ENCODE measurements at places on chromosomes 11 and 22. TPM values are rescaled to one million over a fixed set of nuclear protein-coding genes. Genes with fewer than 3 reads are reported as not detected.

DNA sequence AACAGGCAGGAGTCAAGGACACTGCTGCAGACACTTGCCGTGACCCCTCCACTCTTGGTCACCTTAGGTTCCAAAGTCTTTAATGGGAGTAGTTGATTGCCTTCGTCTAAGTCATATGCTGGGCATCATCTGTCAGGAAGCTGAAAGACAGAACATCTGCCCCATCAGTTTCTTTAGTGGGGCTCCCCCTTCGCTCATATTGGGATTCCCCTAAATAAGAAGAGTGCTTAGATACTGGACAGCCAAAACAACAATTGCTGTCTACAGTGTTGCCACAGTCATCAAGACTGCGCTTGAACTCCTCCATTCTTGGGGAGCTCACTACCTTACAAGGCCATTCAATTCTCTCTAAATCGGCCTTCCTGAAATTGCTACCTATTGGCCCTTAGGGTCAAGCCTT lies 58.5 kb downstream of the UBASH3B start:
- no peak for DNase-seq

DNA sequence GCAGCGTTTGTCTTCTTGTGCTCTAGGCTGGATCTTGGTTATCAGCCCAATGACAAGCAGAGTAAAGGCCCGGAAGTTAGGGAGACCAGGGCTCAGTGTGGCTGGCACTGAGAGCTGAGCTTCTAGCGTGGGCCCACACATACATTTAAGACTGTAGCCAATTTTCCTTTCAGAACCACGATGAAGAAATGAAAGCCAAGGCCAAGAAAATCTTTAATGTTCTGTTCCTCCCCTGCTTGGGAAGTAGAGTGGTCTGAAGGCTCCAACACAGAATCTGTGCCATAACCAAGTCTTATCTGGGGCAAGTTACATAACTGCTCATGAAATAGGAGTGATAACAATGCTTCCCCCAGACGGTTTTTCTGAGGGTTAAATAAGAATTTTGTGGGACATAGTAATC lies 4.7 kb upstream of the ST3GAL4 start:
- DNase-seq = no peak

- DNase-seq = no peak
Observed at GRCh38 chr22:41831383-41831782, 1.5 kb upstream of the SREBF2 start.

DNA sequence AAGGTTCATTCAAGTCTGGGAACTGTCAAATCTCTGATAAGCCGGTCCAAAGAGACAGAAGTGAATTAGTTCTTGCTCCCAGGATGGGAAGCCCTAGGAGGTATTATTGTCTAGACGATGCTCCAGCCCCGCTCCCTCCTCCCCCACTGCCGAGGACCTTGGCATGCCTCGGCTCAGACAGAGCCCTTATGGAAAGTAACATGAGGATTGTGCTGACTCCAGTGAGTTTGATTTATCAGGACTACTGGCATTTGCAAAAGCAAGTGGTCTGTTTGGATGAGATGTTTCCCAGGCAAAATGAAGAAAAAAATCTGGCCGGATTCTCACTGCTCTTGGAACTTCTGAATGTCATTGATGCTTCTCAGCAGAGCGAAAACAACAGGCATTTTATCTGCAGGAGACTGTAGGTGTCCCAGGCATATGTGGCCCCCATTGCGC lies 341.0 kb downstream of the ETS1 start:
- no peak for DNase-seq

NPAS4 gene
- total RNA-seq = 1.2 TPM

DNA sequence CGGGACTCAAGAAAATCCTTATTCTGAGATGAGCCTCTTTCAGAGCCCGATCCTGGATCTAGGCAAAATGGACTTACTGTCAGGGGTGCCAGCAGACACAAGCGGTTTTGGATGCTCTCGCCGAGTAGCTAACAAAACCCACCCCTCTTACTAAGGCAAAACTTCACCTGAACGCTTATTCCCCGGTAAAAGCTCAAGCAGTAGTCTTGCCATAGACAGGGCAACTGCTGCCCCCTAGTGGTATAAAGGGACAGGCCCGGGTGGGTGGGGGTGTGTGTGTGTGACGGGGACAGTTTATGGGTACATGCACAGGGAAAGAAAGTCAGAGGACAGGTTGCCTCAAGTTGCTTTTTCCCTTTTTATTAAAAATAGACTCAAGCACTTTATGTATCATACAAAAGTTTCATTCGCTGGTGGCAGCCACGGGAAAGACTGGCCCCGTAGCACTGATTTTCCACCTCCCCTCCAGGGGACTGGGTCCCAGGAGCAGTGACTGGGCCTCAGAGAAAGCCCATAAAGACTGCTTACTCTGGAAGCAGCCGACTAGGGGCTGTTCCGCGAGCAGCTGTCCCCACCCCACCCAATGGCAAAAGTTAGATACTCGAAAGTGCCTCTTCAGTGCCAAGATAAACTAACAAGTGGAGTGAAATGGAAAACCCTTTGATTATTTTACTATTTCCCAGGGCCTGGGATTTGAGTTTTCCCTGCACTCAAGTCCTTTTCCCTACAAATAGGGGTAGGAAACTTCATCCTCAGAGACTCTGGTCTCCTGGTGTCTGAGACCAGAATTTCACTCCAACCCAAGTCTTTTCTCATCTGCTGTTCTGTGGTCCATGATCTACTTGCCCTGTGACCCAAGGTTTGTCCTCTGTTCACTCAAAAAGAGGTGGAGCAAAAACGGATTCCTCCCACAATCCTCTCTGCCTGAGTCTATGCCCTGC lies 4.7 kb downstream of the YPEL4 start:
- DNase-seq = peak; percentile 89

UBTFL1 gene
- not detected for total RNA-seq

DNA sequence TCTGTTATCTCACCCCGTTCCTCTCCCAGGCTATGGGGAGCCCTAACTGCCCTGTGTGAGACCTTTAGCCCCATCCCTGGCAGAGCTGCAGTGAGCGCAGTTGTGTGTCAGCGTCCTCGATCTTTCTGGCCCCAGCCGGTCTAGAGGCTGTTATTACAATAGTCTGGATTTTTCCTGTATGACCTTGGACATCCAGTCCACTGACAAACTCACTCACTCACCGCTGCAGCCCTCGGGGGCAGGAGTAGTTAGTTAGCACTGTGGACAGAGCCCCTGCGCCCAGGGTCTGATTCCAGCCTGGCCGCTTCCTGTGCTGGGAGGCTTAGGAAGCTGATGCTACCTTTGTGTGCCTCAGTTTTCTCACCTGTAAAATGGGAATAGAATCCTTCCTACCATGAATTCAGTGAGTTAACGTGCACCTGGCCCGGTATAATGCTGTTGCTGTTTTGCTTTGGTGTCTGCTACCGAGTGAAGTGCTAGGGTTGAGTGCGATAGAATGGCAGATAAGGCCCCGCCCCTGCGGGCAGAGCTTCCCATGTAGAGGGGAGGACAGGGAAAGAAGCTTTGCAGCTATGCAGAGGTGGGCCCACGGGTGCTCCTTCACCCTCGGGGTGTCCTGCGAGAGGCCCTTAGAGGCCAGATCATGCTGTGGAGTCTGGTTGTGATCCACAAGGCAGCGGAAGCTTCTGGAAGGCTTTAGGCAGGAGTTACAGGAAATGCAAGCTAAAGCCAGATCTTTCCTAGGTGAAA lies 3.0 kb downstream of the LRP5 start:
- DNase-seq = no peak

CD248 gene
- total RNA-seq = 49.2 TPM

DNA sequence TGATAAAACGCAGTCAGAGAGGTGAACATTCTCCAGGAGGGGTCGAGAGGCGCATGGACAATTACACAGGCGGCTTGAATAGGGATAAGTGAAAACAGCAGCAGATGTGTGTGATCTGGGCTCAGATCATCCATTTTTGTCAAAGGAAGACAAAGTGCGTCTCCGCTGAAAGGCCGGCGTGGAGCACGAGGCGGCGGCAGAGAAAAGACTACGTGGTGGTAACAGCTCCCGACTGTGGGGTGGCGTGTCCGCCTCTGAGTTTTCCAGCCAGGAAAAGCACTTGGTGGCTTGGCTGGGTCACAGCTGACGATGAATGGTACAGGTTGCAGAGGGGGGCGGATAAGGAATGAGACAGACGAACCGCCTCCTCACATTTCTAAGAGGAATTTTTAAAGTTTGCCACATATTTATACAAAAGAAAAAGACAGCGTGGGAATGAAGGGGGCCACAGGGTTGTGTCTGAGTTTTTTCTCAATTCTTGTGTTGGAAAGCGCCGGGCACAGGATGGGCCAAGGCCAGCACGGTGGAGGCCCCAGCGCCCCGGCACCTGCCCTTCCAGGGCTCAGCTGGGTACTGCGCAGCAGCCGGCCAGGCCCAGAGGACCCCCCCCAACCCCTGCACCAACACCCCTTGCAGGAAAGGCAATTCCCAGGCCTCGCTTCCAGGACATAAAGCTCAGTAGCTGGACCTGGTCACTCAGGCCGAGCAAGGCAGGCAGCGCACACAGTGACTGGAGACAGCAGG lies 80.4 kb downstream of the TRMU start:
- DNase-seq = no peak

DNA sequence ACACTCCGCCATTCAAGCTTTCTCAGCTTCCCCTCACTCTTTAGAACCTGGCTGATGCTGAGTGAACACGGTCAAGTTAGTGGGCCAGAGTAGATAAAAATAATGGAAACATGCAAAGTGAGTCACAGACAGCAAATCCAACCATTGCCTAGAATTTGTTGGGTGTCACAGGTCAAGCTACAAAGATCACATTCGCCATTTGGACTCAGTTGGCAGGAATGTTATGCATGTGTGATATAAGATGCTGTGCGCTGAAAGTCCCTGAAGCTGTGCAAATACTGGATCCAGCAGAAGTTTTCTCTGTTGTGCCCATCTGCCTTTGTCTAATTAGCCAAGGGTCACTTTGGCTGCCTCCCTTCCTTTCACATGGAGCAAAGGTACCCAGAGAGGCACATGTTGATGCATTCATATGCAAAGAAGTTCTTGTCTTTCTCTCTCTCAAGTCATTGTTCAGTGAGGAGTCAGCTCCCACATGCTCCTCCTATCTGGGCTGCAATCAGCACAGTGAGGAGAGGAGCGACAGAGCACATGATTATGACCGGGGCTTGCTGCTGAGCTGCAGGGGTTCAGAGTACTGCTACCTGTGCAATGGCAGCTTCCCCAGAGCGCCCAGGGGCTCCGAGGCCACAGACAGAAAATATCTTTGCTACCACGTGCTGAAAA lies 39.7 kb downstream of the FLI1 start:
- no peak for DNase-seq

- DNase-seq = peak; percentile 79
Observed at GRCh38 chr11:100681064-100681502, 6.0 kb upstream of the ARHGAP42 start.

GRCh38 chr11:45037434-45038005 lies 86.8 kb upstream of the TP53I11 start:
- no peak for DNase-seq
